ENCODE measurements at places on chromosomes 1 and 21.

GRCh38 chr1:143553627-143554026 lies 418.2 kb downstream of the FAM72C start:
- DNase-seq, result no peak

DNA sequence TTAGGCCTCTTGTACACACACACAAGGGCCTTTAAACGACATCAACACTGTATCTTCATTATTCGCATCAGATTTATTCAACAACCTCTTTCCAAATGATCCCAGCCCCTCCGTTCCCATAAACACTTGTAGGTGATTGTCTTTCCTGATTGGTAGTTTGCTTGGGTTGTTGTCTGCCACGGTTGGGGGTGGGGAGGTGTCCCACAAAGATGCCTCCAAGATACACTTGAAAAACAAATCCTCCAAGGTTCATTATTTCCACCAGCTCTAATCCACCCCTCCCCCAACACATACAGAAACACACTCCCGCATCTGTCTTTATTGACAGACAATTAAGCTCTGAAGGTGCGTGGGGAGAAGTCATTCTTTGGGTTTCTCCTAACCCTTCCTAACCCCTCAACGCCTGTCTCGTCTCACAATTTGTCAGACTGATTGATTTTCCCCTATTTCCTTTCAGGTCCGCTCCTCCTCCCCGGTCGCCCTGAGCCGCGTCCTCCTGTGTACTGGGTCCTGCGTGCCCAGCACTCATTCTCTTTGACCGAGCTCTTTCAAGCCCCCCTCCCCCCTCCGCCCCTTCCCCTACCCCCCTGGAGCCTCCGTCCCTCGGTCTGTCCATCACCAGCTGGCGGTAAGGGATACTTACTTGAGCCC lies 1.4 kb downstream of the WDR26 start:
- DNase-seq, result no peak

- peak; percentile 25 for DNase-seq
Observed at GRCh38 chr1:227999056-227999930, 7.5 kb upstream of the WNT3A start.

DNA sequence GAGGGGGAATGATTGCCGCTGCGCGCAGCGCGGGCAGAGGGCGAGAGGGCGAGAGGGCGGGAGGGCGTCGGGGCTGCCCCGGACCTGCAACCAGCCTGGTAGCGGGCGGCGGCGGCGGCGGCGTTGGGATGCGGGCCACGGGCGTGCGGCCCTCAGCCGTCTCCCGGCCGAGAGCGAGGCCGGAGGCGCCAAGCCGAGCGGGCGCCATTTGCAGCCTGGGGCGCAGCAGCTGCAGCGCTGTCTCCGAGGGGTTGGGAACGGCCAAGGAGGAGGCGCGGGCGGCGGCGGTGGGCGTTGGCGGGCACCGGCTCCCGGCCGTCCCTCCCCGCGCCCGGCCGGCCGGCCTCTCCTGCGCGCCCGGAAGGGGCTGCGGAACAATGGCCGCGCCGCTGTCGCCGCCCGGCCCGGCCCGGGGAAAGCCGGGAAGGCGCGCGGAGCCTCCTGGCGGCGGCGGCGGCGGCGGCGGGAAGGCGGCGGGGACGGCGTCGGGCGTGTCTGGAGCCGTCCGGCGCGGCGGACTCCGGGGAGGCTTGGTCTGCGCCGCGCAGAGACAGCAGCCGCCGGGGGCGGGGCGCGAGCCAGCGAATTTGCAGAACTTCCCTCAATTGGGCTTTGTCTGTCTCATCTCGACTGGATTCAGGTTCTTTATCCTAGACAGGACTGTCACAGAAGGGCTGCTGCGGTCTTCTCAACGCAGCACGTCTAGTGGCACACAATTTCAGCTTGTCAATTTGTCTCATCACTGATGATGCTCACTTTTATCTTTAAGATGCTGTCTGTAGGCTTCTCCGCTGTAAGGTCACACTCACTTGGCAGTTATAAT lies 35.7 kb downstream of the ZBTB8B start:
- no peak for DNase-seq

- no peak for DNase-seq
Observed at GRCh38 chr1:113217447-113218208, 144.6 kb downstream of the LRIG2 start.

GRCh38 chr1:206905295-206906164 lies 8.3 kb downstream of the IL24 start:
- no peak for DNase-seq

DNA sequence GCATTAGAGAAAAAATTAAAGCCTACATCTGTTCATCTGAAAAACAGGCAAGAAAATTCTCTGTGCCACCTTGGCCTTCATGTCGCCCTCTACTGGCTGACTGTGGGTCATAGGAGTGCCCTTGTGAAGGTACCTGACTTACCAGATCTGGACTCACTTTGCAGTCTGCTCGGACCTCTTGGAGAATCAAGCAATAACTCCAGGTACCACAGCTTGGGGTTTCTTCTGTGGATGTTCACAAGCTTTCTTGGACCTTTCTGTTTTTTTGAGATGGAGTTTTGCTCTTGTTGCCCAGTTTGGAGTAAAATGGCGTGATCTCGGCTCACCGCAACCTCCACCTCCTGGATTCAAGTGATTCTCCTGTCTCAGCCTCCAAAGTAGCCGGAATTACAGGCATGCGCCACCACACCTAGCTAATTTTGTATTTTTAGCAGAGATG lies 2.4 kb upstream of the PRAMEF18 start:
- DNase-seq, result peak; percentile 5

DNA sequence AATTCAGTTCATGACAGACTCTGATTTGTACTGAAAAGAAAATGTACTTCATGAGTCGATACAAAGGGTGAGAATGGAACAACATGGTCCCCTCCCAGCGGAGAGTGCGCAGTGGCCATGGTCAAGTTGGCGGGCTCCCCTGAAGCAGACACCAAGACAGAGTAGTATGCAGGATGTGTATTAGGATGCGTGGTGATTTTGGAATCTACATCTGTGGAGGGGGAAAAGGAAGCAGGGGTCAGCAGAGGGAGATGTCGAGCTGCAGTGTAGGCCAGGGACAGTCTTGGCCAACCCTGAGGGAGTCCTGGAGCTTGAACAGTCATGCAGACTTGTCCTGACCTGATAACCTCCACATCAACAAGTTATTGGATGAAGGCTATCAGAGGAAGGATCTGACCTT lies 481.0 kb downstream of the OMA1 start:
- no peak for DNase-seq

DNA sequence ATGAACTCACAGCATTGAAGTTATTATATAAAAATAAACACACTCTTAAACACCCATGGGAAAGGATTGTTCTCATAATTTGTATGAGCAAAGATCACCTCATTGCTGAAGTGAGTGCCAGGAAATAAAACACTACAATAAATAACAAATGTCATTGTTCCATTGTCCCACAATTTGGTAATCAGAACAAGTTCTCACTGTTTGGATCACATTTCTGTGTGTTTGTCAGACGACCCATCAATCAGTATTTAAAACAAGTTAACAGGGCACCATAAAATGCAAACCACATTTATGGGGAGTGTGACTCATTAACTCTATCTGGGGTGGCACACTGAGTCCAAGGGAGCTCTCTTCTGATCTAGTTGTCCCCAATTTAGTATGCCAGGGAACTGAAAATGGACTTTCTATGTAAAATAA lies 124.5 kb downstream of the PTPRC start:
- DNase-seq, result no peak

- DNase-seq, result no peak
Observed at GRCh38 chr1:91490501-91490900, 10.2 kb upstream of the CDC7 start.

DNA sequence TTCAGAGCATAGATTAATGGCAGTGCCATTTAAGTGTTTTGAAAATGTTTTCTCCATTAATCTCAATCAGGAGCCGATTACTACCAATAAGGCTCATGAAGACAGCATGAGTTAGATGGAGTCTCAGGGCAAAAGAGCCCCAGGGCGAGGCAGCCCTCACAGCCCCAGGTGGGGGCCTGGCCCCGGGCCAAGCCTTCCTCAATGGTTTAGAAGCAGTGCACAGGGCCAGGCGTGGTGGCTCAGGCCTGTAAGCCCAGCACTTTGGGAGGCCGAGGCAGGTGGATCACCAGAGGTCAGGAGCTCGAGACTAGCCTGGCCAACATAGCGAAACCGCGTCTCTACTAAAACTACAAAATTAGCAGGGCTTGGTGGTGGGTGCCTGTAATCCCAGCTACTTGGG lies 348.1 kb upstream of the VAMP3 start:
- no peak for DNase-seq

DNA sequence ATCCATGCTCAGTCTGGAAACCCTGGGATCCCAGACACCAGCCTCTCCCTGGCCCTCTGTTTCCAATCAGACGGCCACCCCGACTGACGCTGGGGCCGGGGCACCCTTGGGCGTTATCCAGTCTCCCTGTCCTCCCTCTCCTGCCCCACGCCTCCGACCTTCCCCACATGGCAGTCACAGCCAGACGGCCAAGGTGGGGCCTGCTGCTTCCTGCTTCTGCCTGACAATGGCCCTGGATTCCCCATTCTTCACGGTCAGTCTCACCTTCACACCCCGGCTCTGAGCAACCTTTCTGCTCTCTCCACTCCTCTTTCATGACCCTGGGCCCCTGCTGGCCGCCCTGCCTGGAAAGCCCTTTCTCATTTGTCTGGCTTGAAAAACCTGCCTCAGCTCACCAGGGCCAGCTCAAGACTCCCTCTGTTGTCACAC lies 6.6 kb downstream of the GNG4 start:
- DNase-seq, result no peak

DNA sequence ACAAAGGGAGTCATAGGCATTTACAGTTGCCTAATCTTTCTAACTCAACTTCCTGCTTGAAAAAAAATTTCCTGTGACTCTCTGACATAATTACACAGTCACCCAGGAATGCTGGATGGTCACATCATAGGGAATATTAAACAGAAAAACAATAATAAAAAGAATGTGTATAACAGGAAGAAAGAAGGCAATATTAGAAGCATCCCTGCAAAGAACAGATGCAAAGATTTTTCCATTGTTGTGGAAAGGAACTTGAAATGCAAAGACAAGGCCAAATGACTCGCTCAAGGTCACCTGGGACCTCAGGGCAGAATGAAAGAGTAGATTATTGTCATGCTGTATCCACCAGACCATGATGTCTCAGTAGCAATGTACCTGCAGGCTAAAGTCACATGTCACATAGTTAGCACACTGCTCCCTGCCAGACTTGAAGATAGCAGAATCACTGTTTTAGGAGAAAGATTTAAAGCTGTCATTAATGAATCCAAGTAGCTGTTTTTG lies 184.3 kb downstream of the CYYR1 start:
- DNase-seq, result no peak

- no peak for DNase-seq
Observed at GRCh38 chr1:81752840-81753239, 47.9 kb upstream of the ADGRL2 start.

GRCh38 chr1:194056169-194056568 lies 869.8 kb upstream of the B3GALT2 start:
- no peak for DNase-seq

- DNase-seq, result no peak
Observed at GRCh38 chr1:54126271-54126815, 26.5 kb downstream of the CDCP2 start.

DNA sequence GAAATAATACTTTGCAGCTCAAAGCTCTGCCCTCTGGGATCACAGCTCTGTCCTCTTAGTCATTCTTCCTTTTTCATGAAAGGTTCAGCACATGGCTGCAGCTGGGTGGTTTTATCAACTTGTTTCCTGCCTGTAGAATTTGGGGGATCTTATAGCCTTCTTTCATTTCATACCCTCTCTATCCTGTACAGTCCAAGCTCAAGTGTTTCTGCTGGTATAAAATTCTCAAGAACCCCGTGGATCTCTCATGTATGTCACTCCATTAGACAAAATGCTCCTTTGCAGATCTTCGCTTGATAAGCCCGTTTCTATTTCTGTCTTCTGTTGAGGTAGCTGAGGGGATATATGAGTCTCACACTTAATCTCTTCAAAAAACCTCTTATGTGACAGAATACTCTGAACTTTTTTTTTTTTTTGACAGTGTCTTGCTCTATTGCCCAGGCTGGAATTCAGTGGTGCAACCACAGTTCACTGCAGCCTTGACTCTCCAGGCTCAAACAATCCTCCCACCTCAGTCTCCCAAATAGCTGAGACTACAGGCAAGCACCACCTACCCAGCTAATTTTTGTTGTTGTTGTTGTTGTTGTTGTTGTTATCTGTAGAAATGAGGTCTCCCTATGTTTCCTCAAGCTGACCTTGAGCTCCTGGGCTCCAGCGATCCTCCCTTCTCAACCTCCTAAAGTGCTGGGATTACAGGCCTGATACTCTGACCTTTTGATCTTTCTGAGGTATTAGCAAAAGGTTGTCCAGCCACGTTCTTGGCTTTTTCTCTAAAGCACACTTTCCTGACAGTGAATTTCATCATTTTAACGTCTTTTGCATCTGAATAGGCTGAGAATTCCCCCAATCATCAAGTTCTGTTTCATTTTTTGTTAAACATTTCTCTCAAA lies 24.6 kb upstream of the COL9A2 start:
- no peak for DNase-seq

DNA sequence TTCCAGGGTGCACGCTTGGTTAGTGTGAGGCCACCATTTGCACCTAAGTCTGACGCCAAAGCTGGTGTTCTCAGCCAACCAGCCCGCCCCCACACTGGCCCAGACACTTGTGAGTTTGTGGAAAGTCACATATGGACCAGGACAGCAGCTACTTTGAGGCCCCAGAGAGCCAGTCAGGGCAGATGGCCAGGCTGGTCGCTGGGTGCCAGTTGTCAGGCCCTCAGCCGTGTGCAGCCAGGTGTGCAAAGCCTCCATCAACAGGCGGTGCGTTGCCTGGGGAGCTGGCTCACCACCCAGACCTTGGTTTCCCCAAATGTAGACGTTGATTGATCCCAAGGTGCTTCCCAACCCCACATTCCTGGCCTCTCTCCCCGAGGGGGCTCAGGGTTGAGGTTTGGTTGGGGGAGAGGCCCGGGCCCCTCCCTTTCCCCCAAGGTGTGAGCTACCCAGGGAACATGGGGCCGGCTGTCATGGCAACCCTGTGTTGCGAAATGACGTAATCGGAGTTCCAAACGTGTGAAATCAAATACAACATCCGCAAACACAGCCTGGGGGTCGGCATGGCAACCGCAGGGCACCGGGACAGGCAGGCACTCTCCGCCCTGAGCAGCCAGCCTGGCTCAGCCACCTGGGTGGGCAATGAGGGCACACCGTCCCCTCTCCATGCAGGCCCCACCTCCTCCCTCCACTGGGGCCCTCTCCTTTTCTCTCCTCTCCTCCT lies 42.2 kb upstream of the WNT4 start:
- no peak for DNase-seq

DNA sequence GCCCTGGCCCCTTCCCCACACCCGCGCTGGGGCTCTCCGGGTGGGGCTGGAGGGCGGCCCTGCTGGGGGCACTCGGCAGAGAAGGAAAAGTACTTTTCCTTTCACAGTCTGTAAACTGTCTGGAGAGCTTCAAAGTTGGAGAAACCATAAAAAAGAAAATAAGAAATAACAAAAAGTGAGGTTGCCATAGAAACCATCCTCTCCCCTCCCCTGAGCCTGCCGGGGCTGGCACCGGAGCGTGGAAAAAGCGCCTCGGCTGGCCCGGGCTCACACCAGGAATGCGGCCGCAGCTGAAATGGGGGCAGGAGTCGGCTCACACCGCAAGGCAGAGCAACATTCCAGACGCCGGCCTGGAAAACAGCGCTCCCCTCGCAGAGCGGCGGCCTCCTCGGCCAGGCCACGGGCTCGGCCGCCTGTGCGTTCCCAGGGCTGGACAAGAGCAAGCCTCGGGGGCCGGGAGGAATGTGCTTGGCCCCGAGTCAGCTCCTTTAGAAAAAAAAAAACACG lies 69.2 kb downstream of the MORN1 start:
- DNase-seq, result no peak

- no peak for DNase-seq
Observed at GRCh38 chr1:17198476-17199258, 6.3 kb upstream of the PADI1 start.
